ENCODE measurements at places on chromosomes 4 and X.

DNA sequence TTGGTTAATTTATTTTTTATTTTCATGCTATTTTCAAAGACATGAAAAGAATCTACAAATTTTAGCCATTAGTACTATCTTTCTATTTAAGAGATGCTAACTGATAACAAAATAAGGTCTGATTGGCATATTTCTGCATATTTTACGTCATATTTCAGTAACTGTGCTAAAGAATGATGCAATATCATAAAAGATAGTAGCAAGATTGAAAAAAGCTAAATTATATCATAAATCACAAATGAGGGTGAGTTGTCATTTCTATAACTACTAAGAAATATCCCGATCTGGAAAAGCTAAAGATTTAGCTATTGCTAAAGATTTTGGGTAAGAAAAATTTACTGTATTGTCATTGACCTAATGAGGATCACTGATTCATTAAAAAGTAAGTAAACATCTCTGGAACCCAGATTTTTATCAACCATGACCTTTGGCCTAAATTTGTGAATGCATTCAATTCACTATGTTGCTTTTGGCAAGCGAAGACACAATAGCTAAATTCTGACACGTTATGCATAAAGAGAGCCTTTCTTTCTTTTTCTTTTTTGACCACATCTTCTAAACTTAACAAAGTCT lies 103.6 kb downstream of the HPGD start:
- DNase-seq: no peak

- no peak for DNase-seq
Observed at GRCh38 chr4:45453258-45453853, 670.5 kb downstream of the GABRG1 start.

- no peak for DNase-seq
Observed at GRCh38 chr4:98638661-98639060, 19.8 kb downstream of the TSPAN5 start.

DNA sequence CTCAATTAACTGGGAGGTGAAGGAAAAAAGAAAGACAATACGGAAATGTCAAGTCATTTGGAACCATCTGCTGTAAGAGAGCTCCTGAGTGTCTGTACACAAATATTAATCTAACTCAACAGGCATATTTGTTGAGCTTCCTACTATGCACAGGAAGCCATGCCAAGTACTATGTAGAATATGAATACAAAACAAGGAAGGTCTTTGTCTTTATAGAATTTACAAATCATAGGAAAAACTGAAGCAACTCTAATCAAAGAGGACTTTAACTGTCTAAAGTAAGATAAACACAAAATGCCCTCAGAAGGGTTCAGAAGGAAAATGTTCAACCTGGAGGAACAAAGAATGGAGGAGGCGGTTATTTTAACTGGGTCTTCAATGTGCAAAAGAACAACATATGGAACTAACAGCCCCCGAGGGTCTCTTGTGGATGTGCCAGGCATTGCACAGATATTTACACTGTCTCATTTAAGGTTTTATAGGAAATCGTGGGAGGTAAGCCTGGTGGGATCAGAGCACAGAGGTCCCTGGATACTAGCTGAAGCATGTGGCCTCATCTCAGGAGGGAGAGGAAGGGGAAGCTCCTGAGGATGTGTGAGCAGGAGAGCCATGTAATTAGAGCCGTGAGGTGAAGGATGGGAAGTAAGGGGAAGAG lies 5.8 kb downstream of the FAM114A1 start:
- no peak for DNase-seq

- DNase-seq: no peak
Observed at GRCh38 chrX:10602646-10603045, 17.7 kb downstream of the MID1 start.

GRCh38 chr4:88378691-88379559 lies at the start of gene HERC6:
Gene HERC6, plus strand, starts transcription at chr4:88378852. Its CDS starts 70 bp downstream, at chr4:88378922.
- DNase-seq: peak; percentile 89

- no peak for DNase-seq
Observed at GRCh38 chr4:68288393-68288740, 42.9 kb upstream of the TMPRSS11B start.

DNA sequence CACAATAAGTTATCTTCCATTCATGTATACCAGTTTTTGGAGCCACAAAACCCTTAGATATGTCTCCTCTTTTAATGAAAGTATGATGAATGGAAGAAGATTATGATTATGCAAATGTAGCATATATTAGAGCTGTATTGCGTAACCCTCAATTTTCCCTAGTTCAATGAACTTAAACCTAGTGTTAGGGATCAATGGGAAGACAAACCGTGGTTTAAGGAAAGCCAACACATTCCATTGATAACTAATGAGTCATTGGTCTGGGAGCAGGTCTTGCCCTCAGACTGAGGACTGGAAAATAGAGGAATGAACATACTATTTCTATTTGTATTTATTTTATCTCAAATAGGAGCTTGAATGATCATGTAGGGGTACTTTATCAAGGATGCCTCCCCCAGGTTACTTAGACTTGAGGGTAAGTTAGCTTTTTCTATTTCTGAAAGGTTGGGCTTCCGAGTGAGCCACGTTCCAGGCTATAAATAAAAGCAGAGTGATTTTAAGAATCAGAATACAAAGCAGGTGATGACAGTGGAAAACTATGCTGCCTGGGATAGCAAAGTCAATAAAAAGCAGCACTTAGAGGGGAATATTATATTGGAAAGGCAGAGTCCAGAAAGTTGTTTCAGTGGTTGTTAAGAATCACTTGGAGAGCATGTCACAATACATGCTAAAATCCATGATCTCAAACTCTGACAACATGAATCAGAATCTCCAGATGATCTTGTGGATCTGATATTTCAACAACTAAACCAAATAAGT lies 356.0 kb downstream of the ADAM29 start:
- no peak for DNase-seq

DNA sequence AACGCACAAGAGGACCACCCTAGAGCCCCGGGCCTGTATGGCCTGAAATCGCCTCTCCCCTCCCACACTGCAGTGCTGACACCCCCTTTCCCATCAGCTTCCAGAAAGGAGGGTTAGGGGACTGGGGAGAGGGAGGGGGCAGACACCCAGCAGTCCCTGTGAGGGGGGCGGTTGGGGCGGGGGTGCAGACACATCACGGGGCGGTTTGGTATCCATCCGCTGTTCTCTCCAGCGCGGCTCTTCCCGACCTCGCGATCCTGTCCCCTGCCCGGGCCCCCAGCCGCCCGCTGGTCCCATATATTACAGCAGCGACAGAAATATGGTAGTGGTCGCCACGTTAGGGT lies 404 bp upstream of the GPRASP2 start:
- no peak for DNase-seq

DNA sequence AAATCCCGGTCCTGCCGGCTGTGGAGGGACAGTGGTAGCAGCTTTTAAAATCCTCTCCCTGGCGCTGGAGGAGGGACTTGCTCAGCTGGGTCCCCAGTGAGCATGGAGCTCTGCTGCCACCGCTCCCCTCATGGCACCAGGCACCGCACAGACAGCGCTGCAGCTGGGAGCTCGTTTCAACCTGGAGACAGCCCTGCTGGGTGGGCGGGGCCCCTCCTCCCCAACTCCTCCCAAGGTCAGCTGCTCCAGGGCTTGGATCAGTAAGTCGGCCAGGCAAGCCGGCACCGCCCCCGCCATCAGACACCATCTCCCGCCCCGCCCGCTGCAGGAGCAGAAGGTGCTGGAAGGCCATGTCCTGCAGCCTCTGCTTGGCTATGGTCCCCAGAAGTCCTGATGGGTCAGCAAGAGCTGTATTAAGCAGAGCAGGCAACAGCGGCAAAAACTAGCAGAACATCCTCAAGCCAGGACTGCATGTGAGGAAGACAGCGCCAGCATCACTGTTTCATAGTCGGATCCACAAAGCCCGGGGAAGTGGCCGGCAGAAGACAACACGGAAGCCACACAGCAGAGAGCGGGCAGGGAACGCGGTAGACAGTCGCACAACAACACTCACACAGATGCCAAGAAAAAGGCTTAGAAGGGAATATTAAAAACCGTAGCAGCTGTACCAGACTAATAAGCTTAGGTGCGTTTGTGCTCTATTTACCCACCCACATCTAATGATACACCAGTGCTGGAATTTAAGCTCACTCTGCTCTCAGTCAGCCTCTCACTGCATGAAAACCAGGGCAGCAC lies 16.2 kb downstream of the ZFYVE28 start:
- no peak for DNase-seq

- no peak for DNase-seq
Observed at GRCh38 chr4:150318971-150319370, 240.7 kb downstream of the DCLK2 start.

DNA sequence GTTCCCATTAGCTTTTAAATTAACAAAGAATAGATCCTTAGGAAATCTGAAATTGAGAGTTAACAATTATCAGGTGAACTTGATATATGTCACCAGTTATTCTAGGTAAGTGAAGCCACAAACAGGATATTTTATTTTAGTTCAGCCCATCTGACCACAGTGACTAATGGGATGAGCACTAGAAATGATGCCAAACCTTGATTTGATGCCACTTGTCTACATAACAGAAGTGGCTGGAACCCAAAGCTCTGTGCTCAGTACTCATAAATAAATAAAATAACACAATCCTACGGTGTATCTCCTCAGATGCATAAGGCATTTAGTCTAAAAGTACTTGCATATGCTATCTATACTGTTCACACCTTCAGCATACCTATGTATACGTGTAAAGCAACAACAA lies 12.2 kb downstream of the SLITRK4 start:
- DNase-seq: no peak

DNA sequence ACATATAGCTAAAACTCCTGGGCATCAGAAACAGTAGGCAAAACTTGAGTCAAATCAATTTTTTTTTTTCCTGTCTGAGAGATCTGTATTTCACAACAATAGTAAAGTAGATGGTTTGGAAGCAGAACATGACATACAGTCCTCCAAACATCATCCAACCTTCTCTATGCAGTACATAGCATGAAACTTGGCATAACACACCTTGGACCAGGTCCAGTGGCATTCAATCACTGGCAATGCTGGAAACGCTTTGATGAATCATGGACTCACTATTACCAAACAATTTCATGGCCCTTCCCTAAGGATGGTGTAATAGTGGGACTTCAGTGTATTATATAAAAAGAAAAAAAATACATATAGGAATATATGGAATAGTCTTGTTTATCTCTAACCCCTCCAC lies 154.6 kb downstream of the FMR1NB start:
- no peak for DNase-seq

DNA sequence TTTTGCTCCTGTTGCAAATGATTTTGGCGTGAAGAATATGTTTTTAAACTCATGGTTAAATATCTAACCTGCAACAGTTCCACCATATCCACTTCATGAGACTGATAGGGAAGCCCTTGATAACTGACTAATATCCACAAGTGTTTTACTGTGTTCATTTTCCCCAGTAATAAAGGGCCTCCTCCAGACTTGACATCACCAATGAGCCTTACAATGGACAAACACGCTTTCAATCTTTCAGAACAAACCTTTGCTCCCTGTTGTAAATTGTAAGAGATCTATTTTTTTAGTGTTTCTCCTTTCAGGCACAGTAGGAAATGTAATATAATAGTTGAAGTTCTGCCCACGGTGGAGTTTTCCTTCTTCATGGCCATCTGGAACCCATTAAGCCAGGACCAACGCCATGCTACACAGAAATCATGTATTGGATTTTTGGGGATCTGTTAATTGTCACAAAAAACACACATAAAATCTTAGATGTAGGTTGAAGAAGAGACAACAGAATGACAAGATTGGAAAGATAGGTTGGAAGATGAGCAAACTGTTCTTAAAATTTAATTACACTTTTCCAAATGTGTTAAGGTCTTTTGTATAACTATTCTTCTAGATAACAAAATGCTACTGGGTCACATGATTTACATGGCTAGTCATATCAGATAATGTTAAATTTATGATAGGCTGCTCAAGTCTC lies 1030.1 kb downstream of the FSTL5 start:
- DNase-seq: no peak

DNA sequence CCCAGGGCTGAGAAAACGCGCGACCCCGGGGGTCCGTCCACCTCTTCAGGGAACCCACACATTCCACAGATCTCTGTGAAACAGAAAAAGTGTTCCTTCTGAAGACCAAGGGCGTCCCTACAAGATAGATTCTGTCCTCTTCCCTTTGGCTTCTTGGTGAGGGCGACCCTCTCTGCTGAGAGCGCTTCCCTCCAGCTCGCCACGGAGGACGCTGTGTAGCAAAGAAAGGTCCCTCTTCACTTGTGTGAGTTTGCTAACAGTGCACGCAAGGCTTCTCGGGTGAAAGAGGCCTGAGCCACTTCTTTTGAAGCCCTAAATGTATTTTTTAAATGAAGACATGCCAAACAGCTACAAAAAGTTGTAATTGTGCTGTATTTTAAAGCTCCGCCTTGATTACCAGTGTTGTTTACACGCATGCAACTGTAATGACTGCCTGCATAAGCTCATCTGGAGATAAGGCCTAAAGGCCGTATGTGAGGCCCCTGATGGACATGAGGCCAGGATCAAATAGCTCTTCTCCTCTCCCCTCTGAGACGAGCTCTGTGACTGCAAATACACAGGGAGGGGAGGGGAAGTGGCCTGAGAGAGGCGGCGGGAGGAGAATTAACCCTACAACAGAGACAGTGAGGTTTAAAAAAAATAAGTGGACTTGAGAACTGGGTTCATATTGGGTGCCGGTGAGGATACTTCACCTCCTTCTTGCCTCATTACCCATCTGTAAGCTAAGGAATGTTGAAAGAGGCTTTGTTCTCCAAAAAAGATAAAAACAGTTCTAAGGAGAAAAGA lies 95.5 kb downstream of the SOWAHB start:
- no peak for DNase-seq

- no peak for DNase-seq
Observed at GRCh38 chr4:11782859-11783258, 354.2 kb upstream of the HS3ST1 start.

DNA sequence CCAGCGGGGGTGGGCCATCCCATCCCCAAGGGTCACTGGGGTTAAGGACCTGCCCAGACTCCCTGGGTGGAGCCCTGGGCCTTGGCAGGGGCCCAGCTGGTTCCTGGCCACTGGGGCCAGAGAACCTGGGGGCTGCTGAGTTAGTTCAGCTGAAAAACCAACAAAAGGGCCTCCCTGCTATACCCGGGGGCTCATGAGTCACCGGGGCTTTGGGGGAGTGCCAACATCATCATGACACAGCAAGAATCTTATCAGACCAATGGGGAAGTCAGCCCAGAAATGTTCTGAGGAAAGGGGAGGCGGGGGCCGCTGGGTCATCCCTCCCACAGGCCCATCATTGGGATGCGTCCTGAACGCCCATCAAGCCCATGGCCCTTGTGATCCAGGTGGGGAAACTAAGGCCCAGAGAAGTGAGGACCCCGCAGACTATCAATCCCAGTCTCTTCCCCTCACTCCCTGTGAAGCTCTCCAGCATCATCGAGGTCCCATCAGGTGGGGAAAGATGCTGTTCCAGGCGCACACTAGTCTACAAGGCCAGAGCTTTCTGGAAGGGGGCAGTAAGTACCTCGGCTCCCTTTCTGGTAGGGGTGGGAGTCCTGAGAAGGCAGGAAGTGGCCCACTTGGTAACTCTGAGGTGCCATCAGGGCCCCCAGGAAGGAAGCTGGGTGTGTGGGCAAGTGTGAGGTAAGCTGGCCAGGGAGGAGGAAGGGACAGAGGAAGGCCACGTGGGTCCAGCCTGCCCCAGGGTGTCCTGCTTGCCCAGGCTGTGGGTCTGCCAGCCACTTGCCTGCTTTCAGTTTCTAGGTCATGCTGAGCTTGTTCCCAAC lies 4.5 kb downstream of the G6PD start:
- peak; percentile 92 for DNase-seq
